ENCODE measurements at places on chromosomes 7 and 10.

- no peak for DNase-seq
These were observed 335.2 kb upstream of the NPSR1 start for GRCh38 chr7:34322841-34323240.

GRCh38 chr10:129442866-129443265 lies 24.2 kb upstream of the MGMT start:
- DNase-seq: no peak

- no peak for DNase-seq
These were observed 1156.0 kb upstream of the LRRTM3 start for GRCh38 chr10:65769828-65770227.

DNA sequence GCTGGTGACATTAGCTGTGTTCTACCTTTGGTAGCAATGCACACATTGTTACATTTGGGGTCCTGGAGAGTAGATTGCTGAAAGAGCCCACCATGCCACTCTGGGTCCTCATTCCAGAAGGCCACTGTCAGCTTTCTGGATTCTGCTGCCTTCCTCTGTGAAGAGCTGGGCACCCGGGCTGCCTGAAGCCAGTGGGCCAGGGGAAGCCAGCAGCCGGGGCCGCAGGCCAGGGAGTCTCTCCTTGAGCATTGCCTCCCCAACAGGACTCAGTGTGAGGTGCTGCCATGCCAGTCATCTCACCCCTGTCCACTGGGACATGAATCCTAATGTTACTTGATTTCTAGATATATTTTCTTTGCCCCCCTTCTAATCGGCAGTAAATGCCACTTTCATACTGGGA lies 234.0 kb downstream of the SKAP2 start:
- no peak for DNase-seq

DNA sequence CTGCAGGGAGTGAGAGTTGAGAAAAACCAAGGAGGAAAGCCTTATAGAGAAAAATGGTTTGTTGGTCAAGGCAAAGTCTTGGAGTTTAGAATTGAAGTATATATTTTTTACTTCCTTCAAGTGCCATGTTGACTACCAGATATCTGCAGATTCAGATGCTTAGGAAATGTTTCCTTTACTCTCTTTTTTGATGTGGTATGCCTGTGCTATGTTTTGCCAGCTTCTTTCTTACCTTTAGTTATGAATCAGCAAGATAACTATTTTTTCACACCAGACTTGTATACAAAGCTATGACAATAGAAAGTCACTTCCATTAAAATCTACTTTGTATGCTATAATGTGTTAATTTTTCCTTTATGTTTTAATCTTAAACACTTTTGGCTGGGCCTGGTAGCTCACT lies 3.6 kb downstream of the R3HCC1L start:
- no peak for DNase-seq

GRCh38 chr10:69398466-69398865 lies 18.3 kb downstream of the TACR2 start:
- no peak for DNase-seq

DNA sequence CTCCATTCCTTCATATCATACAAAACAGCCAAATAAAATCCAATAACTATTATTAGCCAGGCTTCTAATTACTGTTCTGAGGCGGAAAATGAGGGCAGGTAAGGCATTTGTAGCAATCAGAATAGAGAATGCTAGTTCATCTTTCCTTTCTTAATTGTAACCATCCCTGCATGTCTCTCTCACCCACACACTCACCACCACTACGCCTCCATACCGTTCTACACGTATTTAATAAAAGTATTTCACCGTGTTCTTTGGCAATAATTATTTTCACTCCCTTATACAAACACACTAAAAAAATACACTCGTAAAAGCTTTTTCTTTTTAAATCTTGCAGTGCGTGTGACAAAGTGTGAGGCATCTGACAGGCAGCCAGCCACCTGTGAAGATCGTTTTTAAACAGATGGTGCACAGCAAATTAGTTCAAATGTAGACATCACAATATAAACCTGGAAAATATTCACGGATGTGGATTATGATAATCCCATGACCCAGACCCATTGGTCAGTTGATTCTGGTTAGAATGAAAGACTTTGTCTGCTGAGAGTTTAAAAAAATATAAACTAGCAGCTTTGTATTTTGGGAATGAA lies 653.6 kb downstream of the REEP3 start:
- no peak for DNase-seq

Measured in stimulated activated CD4-positive, alpha-beta T cell treated with anti-CD3 and anti-CD28 coated beads, Interleukin-2, amount 100 ng/mL, for 24 hours (primary cell).